Left hindlimb (tissue), 1 donor: ENCODE measurements at places on chromosomes 7 and 10.

DNA sequence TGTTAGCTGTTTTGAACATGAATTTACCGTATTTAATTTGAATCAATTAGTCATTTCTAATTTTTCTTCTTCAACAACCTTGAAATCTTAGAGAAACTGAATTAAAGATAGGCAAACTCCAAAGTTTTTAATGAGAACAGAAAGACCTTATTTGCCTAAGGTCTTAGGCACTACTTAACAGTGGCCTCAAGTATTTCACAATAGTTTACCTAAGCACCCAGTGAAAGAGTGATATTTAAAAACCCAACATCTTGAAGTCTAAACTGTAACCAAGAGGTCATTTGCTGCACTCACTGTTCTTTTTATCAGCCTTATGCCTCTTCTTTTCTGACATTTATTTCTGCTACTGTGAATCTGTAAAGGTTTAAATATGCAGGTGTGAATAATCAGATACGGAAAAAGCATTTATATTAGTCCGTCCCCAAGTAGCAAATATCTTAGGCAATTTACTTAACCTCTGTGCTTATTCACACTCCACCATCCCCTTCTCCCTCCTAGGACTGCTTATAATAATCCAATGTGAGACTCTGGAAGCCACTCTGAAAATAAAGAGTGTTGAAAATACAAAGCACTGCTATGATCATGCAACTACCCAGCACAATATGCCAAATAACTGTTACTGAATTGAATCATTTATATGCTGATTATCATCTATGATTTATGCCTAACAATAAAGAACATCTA, 105.7 kb downstream of the ELAPOR2 start:
- DNase-seq, result no peak

DNA sequence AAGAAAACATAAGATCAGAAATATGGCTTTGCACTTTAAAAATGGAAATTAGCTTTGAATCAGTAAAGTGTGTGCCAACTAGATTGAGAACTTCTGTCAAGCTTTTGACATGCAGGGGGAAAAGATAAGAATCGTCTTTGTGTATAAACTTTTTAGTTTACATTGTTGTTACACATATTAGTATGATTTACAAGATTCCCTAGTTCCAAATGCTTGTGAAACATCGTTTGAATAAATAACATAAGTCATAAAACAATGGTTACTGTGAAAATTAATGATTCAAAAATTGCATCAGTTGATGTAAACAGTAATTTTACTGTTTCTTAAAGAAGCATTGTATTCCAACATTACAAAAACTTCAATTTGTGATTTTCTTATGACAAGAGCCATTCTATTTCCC, 207.6 kb upstream of the MTPN start:
- DNase-seq, result no peak

- no peak for DNase-seq
Measured at GRCh38 chr7:22156205-22156604, 200.7 kb downstream of the RAPGEF5 start.

- DNase-seq, result no peak
Measured at GRCh38 chr10:38146579-38147333, 52.6 kb downstream of the ZNF37A start.
